SK-MEL-5 (cell line): ENCODE measurements at places on chromosomes 4 and X. TPM values are rescaled to one million over a fixed set of nuclear protein-coding genes. Genes with fewer than 3 reads are reported as not detected.
A peak's percentile ranks its signal among the peaks of the same experiment; 100 is the strongest.

The ATP11C gene
- total RNA-seq: 33.4 and 34.1 TPM in 2 replicates

The MAGEA9B gene
- 0.27 TPM in 1 of 2 replicates, not detected in the other for total RNA-seq

The KLHL4 gene
- 0.19 TPM in 1 of 2 replicates, not detected in the other for total RNA-seq

The WNK3 gene
- total RNA-seq: 8.6 TPM in 2 replicates

DNA sequence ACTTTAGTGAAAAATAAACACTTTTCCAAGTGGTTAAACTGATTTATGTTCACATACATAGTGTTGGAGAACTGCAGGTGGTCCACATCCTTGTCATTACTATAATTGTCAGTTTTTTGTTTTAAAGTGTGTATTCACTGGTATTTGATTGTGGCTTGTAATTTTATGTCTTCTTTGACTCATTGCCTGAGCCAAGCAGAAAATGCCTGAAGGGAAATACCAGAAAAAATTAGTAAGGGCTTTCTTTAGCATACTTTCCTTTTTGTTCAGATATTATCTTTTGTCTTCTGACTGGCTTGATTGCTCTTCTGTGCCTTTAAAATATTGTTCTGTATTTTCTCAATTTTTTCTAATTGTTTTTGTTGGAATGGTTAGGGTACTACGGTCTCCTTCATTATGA, 981.3 kb downstream of the C4orf33 start:
- no peak for DNase-seq

DNA sequence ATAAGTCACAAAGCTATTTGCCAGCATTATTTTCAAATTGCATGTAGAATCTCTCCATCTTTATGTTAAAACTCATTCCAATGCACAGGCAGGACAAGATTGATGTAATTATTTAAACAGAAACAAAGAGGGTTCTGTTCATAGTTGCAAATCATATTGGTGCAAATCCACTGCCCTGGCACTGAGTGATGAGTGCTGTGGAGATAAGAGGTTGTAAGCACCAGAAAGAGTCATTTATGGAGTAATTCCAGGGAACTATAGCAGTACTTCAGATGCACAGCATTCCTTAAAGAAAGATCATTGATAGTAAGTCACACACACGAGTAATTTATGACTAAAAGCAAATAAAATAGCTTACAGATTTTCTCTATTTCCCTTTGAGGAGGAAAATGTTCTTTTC, 337.7 kb upstream of the CTSO start:
- DNase-seq: no peak

The STK26 gene
- 23.8 and 30.1 TPM in 2 replicates for total RNA-seq

The RS1 gene
- 0.08 TPM in 1 of 2 replicates, not detected in the other for total RNA-seq

DNA sequence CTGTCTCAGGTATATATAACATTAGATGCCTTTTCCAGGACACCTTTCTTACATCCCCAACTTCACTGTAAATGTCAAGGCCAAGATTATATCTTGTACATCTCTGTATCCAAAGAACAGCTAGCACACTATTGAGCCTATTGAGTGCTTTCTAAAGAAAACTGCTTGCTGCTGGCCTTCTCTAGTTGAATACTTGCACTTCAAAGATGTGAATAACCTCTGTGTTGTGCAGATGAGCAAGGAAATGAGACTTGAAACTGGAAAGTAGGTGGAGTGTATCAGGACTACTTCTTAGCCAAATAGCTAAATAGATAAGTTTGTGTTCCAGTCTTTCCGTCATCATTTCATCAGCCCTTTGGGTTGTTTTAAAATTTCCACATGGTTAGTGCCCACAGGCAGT, 704.4 kb upstream of the AMOT start:
- DNase-seq: peak; percentile 76

DNA sequence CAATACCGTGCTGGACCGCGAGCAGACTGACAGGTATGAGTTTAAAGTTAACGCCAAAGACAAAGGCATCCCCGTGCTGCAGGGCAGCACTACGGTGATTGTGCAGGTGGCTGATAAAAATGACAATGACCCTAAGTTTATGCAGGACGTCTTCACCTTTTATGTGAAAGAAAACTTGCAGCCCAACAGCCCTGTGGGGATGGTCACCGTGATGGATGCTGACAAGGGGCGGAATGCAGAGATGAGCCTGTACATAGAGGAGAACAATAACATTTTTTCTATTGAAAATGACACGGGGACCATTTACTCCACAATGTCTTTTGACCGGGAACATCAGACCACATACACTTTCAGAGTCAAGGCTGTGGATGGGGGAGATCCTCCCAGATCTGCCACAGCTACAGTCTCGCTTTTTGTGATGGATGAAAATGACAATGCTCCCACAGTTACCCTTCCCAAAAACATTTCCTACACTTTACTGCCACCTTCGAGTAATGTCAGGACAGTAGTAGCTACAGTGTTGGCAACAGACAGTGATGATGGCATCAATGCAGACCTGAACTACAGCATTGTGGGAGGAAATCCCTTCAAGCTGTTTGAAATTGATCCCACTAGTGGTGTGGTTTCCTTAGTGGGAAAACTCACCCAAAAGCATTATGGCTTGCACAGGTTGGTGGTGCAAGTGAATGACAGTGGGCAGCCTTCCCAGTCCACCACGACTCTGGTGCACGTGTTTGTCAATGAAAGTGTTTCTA, 3.2 kb downstream of the PCDH7 start:
- no peak for DNase-seq

DNA sequence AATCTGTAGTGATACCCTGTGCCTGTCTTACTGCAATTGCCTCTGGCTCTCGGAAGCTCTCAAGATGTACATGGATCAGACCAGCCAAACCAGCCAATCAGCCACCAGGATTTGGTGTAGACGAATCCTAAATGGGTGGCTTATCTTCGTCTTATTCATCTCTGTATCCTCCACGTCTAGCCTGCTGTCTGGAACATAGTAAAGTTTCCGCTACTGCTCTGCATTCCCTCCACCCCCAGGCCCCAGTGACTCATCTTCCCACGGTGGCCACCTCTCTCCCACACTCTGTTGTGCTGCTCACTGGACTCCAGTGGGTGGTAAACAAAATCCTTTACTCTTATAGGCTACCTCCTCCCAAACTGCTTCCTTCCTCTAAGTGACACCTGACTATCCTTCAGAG, 37.8 kb downstream of the SEPTIN6 start:
- DNase-seq: peak; percentile 2

DNA sequence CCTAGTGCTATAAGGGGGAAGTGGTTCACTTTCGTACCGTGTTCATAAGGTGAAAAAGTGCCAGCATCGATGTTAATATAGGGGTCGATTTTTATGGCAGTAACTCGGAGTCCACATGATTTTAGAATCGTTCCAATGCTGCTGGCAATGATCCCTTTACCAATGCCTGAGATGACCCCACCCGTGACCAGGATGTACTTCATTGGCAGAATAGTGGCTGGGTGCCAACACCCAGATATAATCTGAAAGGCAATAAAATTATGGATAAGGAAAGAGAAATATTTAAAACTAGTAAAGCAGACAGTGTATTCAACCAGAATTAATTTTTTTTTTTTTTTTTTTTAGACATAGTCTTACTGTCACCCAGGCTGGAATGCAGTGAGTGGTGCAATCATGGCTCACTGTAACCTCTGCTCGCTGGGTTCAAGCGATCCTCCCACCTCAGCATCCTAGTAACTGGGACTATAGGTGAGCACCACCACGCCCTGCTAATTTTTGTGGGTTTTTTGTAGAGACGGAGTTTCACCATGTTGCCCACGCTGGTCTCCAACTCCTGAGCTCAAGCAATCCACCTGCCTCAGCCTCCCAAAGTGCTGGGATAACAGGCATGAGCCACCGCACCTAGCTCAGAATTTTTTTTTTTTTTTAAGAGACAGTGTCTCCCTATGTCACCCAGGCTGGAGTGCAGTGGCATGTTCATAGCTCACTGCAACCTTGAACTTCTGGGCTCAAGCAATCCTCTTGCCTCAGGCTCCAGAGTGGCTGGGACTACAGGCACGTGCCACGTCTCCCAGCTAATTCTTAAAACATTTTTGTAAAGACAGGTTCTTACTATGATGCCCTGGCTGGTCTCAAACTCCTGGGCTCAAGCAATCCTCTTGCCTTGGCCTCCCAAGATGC, 9.5 kb downstream of the CTPS2 start:
- DNase-seq: no peak

The NXF2 gene
- 0.13 TPM in 1 of 2 replicates, not detected in the other for total RNA-seq

DNA sequence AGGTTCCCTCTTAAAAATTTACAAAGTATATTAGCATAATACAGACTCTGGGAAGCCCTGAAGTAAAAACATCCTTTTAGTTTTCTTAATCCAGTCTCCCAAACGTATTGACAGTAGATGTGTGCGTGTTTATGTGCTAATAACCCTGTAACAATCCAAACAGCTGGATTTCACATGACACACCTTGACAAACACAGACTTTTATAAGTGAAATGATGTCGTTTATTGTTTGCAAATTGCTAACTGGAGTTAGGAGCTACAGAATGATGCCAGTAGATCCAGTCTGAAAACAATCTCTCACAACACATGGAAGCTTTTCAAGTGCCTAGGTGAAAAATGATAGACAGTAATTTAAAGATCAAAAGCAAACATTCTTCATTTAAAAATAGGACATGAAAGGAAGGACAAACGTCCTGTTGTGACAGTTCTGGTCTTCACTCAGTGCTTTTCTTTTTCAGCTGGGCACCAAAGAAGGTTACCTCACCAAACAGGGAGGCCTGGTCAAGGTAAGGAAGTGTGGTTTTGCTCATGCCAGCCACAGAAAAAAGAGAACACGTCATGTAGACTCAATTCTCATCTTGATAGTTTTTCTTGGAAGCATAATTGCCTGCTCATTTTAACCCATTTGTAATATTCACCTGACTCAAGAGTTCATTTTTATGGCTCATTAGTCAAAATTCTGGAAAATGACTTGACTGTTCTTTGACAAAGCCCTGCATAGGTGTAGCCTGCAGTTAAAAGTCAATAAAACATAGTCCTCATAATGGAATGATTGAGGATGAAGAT, 32.9 kb downstream of the LAMTOR3 start:
- no peak for DNase-seq

The TCEAL6 gene
- not detected in 2 replicates for total RNA-seq

The TNIP2 gene
- 41.1 and 43.2 TPM in 2 replicates for total RNA-seq

- DNase-seq: no peak
These were observed 442.8 kb upstream of the ZFP42 start for GRCh38 chr4:187552781-187553180.

- DNase-seq: no peak
These were observed 617 bp upstream of the MRFAP1L1 start for GRCh38 chr4:6710282-6710681.

The SLC9B1 gene
- 1.3 and 3.4 TPM in 2 replicates for total RNA-seq

- DNase-seq: no peak
These were observed 37.4 kb upstream of the STS start for GRCh38 chrX:7109838-7110793.

DNA sequence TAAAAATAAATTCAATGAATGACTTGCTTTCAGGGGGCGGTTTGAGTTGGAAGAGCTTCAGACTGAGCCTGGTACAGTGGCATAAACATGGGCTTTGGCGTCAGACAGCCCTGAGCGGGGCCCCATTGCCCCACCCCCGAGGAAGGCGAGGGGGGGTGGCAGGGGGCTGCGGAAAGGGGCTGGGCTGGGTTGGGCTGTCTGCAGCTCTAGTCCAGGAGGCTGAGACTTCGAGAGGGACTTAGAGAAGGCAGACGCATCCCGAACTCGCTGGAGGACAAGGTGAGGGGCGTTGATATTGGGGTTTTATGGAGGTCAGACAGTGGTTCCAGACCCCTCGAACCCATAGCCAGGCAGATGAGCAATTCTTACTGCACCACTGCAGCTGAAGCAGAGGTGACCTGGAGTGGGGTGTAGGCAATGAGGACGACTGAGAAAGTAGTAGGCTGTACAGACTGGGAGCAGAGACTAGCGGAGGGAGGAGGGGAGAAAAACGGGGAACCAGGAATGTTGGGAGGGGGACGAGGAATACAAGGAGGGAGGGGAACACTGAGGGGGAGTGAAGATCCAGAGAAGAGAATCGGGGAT, at the start of gene MAGED2:
Gene MAGED2, plus strand, starts transcription at position 222 of the 585 bp plus-strand sequence. CDS start 1,587 bp downstream, outside the sequence.
- DNase-seq: peak; percentile 7

The LRIT3 gene
- total RNA-seq: not detected in 2 replicates

The CLDN2 gene
- total RNA-seq: not detected in 2 replicates

GRCh38 chrX:150697641-150698040, 4.4 kb downstream of the MTMR1 start:
- no peak for DNase-seq

GRCh38 chr4:78876568-78877320, 62.5 kb downstream of the PAQR3 start:
- no peak for DNase-seq

DNA sequence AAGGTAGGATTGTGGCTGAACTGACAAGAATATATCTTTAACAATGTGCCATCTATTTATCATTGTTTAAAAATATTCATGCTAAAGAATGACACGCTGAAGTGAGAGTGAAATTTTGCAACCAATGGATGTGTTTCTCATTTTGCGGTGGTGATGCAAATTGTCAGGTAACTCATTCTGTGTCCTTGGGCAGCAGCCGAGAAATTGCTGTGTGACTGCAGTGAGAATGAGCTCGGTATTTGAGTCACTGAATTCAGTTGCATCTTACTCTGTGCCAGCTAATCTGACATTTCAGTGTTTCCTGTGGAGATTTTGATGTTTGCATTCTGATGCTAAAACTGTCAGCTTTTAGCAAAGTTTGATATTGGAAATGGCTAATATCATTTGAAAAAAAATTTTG, 28.1 kb downstream of the MCUB start:
- no peak for DNase-seq

DNA sequence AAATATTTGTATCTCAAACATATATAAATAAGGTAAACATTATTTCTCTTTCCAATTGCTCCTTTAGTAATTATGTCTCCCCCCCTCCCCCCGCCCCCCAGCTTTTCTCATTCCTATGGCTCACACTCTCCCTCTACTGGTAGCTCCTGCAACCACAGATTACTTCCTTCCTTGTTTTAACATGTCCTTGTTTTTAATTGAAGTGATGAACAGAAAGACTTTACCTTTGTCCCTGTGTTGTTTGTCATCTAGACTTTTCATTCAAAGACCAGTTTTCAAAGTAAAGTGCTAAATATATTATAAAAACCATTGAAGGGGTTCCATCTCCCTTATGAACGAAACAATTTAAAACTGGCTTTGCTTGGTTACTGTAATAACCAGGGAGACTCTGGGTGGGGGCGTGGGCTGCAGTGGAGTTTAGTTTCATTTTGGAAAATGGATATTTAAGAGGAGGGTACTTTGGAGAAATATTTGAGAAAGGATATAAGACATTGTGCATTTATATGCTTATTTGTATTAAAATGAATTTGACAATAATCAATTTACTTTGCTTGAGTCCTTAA, 352.9 kb downstream of the RAPGEF2 start:
- DNase-seq: peak; percentile 70
